ENCODE measurements at places on chromosomes 1 and 21. TPM values are rescaled to one million over a fixed set of nuclear protein-coding genes. Genes with fewer than 3 reads are reported as not detected.

DNA sequence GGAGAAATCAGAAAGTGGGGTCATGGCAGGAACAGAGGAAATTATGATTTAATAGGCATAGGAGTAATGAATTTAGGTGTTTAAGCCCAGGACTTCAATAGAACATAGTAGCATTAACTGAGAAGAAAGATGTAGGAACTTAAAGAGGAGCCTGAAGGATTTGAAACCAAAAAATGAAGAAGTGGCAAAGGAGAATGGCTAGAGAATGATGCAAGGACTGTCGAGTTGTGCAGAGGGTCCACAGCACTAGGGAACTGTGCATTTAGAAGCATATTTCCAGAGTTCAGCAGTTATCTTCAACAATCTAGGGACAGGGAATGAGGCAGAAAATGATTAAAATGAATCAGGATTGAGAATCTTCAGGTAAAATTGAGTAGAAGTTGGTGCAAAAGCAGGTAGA lies 328.1 kb upstream of the LYPLAL1 start:
- DNase-seq, result no peak

GRCh38 chr1:33094971-33095604 lies 14.1 kb downstream of the AZIN2 start:
- DNase-seq, result peak; percentile 70

Gene PERM1
- total RNA-seq, result 1.4 TPM

DNA sequence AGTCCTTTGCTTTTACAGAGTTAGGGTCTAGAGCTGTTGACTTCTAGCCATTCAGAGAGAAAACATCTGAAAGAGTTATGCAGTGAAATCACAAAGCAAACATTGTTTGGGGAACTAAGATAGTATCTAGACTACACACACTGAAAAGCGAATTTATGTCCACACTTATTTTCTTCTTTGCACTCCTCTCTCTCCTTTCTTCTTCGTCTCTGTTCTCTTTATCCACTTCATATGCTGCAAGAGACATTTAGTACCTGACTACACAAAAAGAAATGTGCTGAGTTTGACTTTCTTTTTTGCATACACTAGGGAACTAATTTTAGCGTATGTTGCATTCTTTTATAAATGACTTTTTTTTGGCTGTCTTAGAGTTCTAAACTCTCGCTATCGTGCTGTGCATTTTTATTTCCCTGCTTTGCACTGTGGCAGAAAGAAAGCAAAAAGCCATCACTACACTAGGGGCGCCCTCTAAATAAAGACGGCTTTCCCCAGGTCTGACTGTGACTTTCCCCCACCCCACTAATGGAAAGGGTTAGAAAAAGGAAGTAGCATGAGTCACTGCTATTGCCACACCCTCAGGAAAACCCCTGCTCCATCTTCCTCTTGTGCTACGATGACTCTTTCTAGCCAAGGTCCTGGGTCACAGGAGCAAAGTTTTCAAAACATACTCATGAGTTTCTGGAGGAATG lies 65.7 kb downstream of the MAP3K7CL start:
- peak; percentile 81 for DNase-seq

Gene OLFML3
- total RNA-seq, result 239 TPM

Gene FCRL5
- total RNA-seq, result not detected

GRCh38 chr1:228217551-228218344 lies 9.9 kb downstream of the OBSCN start:
- DNase-seq, result no peak

Gene E2F2
- 0.16 TPM for total RNA-seq

GRCh38 chr1:211711315-211711705 lies 35.9 kb upstream of the NEK2 start:
- no peak for DNase-seq

Gene GLMN
- 14.5 TPM for total RNA-seq

Gene SPRR3
- not detected for total RNA-seq

DNA sequence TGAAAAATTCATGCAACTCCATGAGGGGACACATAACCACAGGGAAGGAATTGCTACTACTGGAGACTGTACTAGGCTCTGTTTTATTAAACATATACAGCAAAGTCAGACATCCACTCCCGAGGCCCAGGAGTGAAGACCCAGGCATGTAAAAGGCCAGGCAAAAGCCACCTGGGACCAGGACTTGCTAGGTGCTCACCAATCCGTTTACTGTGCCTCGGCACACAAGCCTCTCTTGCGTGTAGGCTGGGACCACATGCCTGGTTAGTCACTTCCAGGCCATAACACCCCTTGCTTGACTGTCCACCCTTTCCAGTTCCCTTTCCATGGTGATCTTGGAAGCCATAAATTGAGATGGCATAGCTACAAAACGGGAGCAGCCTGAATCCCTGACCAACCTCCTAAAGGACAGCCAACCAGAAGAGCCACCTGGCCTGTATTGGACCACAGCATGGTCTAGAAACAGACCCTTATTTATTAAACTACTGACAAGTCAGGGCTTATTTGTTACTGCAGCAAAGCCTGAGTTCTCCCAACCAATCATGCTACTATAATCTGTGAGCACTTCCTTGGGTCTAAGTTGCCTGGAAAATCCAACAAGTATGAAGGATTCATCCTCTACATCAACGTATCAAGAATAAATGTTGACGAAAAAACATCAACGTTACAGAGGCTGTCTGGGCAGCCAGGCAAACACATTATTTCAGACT lies 39.7 kb downstream of the URB1 start:
- no peak for DNase-seq

Gene TRMT13
- 17.4 TPM for total RNA-seq

Gene OR2L8
- not detected for total RNA-seq

Gene FCRL4
- not detected for total RNA-seq

DNA sequence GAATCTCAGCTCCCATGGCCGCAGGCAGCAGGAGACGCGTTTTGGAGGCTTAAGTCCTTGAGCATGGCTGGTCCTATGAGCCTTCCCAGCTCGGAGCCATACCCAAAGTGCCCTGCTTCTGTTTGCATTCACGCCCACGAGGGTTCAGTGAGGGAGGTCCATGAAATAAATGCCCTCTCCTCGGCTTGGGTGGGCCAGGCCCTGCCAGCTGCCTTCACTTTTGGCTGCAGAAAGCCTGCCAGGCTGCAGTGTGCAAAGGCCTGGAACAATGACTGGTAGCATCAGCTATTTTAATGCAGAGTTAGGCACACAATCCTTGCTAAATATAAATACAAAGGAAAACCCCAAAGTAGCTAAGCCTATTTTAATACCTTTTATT lies 49.4 kb downstream of the H3-3A start:
- no peak for DNase-seq

GRCh38 chr1:199123615-199124014 lies 484.8 kb downstream of the PTPRC start:
- peak; percentile 77 for DNase-seq

Gene A3GALT2
- total RNA-seq, result 0.32 TPM

DNA sequence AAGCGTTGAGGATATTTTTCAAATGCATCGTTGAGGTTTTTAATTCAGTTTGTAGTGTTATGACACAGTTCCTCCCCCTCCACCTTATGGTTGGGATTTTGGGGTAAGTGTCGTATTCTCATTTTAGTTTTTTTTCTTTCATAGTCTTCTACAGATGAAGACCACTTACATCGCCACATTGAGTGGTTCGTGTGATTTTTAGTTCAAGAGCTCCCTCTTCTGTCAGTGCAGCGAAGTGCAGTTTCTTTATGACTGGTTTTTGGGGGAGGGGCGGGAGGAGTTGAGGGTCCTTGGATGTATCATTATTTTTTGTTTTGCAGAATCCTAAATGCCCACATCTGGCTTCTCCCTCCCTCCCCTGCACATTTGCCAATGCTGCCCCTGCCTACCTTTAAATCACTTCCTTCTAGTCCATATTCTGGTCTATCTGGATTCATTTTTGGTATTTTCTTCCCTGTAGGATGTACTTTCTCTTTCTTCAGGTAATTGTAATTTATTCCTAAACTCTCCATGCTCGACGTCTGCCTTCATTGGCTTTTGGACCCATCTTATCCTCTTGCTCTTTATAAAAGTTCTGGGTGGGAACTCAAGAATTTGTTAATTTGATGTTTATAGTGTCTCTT lies 433.1 kb downstream of the CAMTA1 start:
- peak; percentile 67 for DNase-seq

Gene FAM20B
- total RNA-seq, result 56.6 TPM

DNA sequence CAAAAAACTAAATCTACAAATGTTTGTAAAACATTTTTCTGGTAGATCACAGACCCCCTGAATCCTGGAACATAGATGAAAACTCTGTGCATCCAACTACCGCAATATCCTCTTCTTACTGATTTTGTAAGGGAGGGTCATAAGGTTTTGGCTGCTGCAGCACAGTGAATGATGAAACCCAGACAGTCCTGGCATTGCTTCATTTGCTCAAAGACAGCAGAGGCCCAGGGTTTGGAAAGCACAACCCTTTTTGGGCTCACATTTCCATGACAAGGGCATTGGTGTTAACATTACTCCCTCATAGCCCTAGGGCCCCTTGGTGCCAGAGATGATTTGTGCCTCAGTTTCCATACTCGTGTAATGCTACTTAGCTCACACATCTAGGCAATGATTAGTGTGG lies 51.2 kb downstream of the PLXNA2 start:
- no peak for DNase-seq

Gene KIF2C
- 0.13 TPM for total RNA-seq

DNA sequence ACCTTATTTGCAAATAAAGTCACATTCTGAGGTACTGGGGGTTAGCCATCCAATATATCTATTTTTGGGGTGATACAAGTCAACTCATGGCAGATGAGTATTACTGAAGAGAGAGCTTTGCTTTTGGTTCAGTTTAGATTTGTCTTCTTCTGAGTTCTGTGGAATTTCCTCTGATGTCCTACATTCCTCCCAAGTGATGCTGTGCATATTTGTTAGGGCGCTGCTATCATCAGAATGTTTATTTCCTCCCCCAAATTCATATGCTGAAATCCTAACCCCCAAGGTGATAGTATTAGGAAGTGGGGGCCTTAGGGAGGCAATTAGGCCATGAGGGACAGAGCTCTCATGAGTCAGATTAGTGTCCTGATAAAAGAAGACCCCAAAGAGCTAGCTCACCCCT lies 96.2 kb upstream of the WLS start:
- DNase-seq, result no peak

GRCh38 chr1:174836543-174836942 lies 163.2 kb upstream of the CACYBP start:
- DNase-seq, result no peak

Gene TTC39A
- total RNA-seq, result 0.52 TPM

Gene C8A
- not detected for total RNA-seq

- DNase-seq, result no peak
Measured at GRCh38 chr1:63728611-63729226, 45.1 kb upstream of the ROR1 start.

DNA sequence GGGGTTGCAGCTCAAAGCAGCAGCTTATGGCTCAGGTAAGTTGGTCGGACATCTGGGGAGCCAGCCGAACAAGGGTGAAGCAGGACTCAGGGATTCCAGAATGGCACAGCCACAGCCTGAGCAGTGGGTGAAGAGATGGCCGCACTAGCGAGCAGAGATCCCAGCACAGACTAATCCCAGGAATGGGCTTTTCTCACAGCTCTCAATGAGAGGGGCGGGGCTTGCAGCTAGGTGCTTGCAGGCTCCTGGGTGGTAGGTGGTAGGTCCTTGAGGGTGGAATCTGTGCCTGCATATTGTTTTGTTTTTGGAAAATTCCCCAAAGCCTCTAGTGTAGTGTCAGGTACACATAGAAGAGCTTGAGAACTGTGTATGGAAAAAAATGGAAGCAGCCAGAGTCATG lies 9.0 kb downstream of the KIAA0040 start:
- DNase-seq, result no peak

Gene CD1E
- not detected for total RNA-seq

Gene CA14
- not detected for total RNA-seq

- no peak for DNase-seq
Measured at GRCh38 chr1:53501065-53502005, 42.1 kb downstream of the DMRTB1 start.

- DNase-seq, result no peak
Measured at GRCh38 chr1:155973723-155974122, 4.6 kb downstream of the ARHGEF2 start.

DNA sequence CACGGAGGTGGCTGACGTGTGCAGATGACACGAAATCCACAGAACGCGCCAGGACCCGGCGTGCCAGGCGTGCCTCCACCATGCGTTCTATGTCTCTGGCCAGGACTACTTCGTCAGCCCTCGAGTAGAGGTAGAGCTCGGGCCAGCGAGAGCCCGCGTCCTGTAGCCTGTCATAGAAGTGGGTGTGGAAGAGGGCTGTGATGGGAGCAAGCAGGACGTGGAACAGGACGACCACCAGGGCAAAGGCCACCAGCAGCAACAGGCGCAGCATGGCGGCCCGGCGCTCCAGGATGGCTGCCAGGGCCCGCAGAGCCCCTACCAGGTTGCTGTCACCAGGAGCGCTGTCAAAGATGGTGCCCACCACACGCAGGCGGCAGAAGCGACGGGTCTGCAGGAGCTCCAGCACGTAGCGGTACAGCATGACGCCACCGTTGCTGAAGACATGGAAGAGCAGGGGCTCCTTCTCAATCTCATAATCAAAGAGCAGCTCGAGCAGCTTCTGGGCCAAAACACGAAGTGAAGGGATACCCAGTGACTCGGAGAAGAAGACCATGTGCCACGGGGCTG lies 19.6 kb downstream of the TMEM53 start:
- no peak for DNase-seq

Gene KCNJ10
- not detected for total RNA-seq

DNA sequence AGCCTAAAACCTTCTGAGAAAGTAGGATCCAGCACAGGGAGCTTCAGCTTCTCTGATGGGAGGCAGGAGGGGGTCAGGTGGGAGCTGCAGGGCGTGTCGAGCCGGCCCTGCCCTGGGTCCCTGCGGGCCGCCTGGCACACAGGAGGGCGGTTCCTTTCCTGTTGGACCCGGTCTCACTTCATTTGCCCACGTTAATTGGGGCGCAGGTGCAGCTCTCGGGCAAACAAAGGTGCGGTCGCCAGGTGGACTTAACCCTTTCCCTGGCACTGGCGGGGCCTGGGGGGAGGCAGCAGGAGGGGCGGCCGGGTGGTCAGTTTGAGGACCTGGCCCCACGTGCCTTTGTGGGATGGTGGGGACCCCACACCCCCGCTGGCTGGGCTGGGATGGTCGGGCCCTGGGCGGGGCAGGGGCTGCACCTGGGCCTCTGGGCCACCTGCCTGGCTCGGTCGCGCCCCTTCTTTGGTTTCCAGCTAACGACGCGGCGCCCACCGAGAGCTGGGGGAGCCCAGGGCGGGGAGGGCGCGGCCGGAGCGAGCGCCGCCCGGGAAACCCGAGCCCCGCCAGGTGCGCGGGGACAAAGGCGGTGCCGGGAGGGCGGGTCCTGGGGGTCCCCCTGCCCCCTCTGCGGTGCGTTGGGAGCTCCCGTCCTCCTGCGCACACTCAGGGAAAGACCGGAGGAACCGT lies 20.8 kb upstream of the C1orf159 start:
- DNase-seq, result no peak

Gene AADACL4
- total RNA-seq, result not detected

GRCh38 chr1:54199765-54200518 lies at the start of the genes CYB5RL and MRPL37:
Gene CYB5RL, minus strand, starts transcription at chr1:54200030. Its CDS starts 4,414 bp downstream, at chr1:54195616.
Gene MRPL37, plus strand, starts transcription at chr1:54200167. Its CDS starts 77 bp downstream, at chr1:54200244.
- DNase-seq, result peak; percentile 98

DNA sequence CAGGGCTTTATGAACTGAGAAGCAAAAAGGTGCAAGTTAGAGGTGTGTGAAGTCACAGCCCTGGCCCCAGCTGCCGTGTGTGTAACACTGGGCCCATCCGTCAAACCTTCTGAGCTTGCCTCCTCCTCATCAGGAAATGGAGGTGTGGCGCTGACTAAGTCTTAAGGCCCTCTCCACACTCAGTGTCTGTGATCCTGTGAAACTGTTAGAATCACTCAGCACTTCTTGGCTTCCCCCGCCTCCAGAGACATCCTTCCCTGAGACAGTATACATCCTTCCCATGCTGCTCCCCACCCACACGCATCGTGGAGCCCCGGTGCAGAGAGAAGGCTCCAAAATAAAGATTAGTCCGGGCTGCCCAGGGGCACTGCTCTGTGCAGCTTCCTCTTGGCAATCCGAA lies 33.3 kb downstream of the LRP8 start:
- no peak for DNase-seq
